ENCODE measurements at places on chromosomes 5 and 9. TPM values are rescaled to one million over a fixed set of nuclear protein-coding genes. Genes with fewer than 3 reads are reported as not detected.

DNA sequence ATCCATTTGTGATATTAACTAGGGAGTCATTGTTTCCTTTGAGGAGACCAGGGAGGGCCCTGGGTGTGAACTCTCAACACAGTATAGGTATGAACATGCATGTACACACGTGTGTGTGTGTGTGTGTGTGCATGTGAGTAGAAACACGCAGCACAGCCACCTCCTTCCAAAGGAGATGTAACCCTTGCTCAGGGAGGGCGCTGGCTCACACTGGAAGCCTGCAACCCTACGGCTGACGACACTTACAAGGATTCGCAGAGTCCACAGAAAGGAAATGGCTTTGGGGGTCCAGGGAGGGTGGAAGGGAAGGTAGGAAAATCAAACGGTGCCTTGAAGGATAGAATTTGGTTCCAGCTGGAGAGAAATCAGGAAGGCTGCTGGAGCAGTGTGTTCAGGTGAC is 21.9 kb downstream of the TRIP13 start:
- DNase-seq, result no peak
- no peak overlapping the region for H3K27ac ChIP-seq
- no peaks in the 10 kb centered on the region for H3K27me3 ChIP-seq
- peaks cover 43% of the 10 kb centered on the region for H3K36me3 ChIP-seq
- H3K4me3 ChIP-seq, result no peak overlapping the region

DNA sequence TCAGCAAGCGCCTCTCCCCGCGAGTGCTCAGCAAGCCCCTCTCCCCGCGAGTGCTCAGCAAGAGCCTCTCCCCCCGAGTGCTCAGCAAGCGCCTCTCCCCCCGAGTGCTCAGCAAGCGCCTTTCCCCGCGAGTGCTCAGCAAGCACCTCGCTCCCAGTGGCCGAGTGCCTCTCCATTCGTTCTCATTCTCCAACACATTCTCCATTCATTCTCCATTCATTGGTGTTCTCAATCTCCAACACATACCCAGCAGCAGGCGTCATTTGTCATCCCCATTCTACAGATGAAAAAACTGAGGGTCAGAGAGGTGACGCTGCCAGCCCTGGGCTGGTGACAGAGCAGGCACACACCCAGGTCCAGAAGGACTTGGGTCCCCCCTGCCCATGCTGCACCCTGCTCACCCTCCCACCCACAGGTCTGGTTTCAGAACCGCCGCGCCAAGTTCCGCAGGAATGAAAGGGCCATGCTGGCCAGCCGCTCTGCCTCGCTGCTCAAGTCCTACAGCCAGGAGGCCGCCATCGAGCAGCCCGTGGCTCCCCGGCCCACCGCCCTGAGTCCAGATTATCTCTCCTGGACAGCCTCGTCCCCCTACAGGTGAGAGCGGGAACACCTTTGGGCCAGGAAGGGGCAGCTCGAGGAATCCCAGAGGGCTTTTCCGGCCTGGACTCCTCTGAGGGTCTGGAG is 32.5 kb downstream of the PTGES start:
- H3K4me3 ChIP-seq, result no peak overlapping the region
- no peaks in the 10 kb centered on the region for H3K27me3 ChIP-seq
- no peak for DNase-seq
- no peaks in the 10 kb centered on the region for H3K36me3 ChIP-seq

DNA sequence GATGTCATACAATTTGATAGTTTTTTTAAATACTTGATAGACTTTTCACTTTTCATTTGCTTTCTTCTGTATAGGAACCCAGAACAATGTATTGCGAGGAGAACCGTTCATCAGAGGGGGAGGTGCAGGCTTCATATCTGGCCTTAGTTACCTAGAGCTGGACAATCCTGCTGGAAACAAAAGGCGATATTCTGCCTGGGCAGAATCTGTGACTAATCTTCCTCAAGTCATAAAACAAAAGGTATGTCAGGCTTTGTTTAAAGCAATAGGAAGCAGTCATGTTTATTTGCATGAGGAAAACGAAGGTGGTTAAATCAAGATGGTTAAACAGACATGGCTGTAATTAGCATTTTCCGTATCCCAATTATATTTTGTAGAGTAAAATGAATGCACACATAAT is 46.0 kb downstream of the C7 start:
- H3K4me3 ChIP-seq, result no peak overlapping the region
- H3K4me1 ChIP-seq, result no peaks in the 10 kb centered on the region
- H3K27ac ChIP-seq, result no peak overlapping the region

DNA sequence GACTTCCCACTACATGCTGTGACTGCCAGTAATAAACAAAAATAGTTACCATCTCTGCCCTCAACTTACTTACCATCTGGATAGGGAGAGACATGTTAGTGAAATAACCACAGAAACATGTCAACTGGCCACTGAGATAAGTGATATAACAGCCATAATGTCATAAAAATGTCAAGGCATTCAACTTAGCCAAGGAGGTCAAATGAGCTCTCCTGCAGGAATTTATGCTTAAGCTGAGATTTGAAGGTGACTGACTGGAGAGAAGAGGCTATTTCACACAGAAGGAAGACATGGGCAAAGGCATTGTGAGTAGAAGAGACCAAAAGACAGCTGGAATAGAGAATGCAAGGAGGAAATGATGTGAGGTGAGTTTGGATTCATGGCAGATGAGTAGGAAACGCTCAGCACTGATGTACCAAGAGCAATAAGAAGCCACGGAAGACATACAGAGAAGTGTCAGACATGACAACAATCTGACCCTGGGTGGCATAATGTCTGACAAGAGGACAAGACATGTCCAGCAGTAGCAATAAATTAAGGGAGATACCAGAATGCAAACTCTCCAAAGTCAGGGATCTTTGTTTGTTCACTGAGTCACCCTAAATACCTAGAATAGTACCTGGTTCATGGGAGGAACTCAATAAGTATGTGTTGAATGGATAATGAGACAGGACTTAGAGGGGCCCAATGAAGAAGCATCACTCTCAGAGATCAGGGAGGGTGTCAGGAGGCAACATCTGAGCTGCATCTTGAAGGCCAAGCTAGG is 318.8 kb downstream of the ACTL7B start:
- H3K27me3 ChIP-seq, result no peaks in the 10 kb centered on the region
- no peaks in the 10 kb centered on the region for H3K36me3 ChIP-seq
- DNase-seq, result no peak
- no peak overlapping the region for H3K27ac ChIP-seq

DNA sequence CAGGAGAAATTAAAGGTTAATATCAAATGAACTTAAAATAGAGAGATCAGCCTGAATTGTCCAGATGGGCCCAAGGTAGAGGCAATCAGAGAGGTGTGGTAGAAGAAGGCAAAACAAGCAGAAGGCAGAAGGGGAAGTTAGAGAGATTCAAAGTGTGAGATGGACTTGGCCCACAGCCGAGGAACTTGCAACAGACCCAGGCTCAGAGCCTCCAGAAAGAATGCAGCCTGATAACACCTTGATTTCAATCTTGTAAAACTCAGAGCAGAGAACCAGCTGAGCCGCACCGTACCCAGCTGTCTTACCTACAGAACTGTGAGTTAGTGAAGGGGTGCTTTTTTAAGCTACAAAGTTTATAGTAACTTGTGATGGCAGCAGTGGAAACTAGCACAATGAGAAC is 190.9 kb downstream of the RFK start:
- H3K27ac ChIP-seq, result no peak overlapping the region
- no peak overlapping the region for H3K4me3 ChIP-seq
- H3K27me3 ChIP-seq, result no peaks in the 10 kb centered on the region
- DNase-seq, result no peak
- peaks cover 4% of the 10 kb centered on the region for H3K4me1 ChIP-seq
- no peaks in the 10 kb centered on the region for H3K36me3 ChIP-seq

- H3K27ac ChIP-seq, result no peak overlapping the region
- H3K27me3 ChIP-seq, result no peaks in the 10 kb centered on the region
- no peaks in the 10 kb centered on the region for H3K4me1 ChIP-seq
- no peak overlapping the region for H3K4me3 ChIP-seq
Observed at GRCh38 chr5:159181152-159181551, 28.2 kb downstream of the RNF145 start.

- H3K4me1 ChIP-seq, result no peaks in the 10 kb centered on the region
- H3K27me3 ChIP-seq, result no peaks in the 10 kb centered on the region
- H3K4me3 ChIP-seq, result no peak overlapping the region
- no peak for DNase-seq
Observed at GRCh38 chr5:50328193-50328729, 112.8 kb downstream of the EMB start.

GRCh38 chr9:116479056-116479544 is 208.0 kb upstream of the TRIM32 start:
- no peak overlapping the region for H3K27ac ChIP-seq
- no peaks in the 10 kb centered on the region for H3K27me3 ChIP-seq
- no peak overlapping the region for H3K4me3 ChIP-seq
- no peak for DNase-seq

GRCh38 chr5:152883066-152883775 is 478.1 kb upstream of the NMUR2 start:
- no peak overlapping the region for H3K4me3 ChIP-seq
- H3K27me3 ChIP-seq, result no peaks in the 10 kb centered on the region
- no peaks in the 10 kb centered on the region for H3K36me3 ChIP-seq
- H3K27ac ChIP-seq, result no peak overlapping the region
- no peaks in the 10 kb centered on the region for H3K4me1 ChIP-seq

- no peak overlapping the region for H3K4me3 ChIP-seq
- no peaks in the 10 kb centered on the region for H3K4me1 ChIP-seq
- DNase-seq, result no peak
- no peak overlapping the region for H3K27ac ChIP-seq
- H3K27me3 ChIP-seq, result no peaks in the 10 kb centered on the region
Observed at GRCh38 chr5:131280417-131280816, 16.6 kb downstream of the CDC42SE2 start.

- H3K36me3 ChIP-seq, result no peaks in the 10 kb centered on the region
- DNase-seq, result no peak
- no peaks in the 10 kb centered on the region for H3K27me3 ChIP-seq
- H3K4me1 ChIP-seq, result no peaks in the 10 kb centered on the region
Observed at GRCh38 chr5:41270423-41271251, 57.3 kb upstream of the C6 start.

DNA sequence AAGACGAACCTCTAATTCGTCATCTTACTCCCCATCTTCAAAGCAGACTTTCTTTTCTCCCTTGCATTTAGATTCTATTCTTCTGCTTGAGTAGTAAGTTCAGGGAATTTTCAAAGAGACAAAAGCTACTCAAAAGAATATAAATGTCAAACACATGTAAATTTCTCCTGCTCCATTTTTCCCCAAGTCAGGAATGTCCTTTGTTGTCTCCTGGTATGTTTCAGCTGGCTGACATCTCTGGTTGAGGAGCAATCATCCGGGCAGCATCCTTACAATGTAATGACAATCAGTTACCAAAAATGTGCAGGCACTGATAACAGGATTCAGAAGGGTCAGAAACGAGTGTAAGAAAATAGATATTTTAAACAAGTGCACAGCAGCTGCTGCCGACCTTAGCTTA is 47.6 kb upstream of the PPP1R2B start:
- H3K4me3 ChIP-seq, result no peak overlapping the region
- DNase-seq, result no peak
- H3K4me1 ChIP-seq, result 0 out of 2 replicates have a peak, but pooled peaks cover 2% of the 10 kb centered on the region
- H3K27ac ChIP-seq, result no peak overlapping the region
- H3K27me3 ChIP-seq, result no peaks in the 10 kb centered on the region

DNA sequence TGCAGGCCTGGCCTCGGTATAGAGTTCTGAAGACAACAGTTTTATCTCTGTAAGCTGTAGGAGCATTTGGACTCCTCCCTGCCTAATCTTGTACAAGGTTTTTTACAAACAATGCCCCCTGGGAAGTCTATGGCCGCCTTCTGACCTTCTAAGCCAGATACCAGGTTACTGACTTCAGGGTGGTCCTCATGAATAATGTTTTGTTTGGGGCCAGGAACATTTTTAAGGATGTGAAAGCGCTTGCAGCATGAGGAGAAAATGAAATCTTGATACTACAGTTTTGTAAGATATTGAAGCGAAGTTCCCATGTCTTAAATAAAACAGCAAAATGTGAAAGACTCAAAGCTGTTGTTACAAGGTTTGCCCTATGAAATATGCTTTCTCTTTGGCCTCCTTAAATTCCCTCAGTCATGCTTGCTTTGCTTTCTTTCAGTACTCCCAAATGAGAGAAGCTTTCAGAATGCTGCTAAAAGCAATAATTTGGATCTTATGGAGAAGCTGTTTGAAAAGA is 5.2 kb downstream of the ANKDD1B start:
- no peak overlapping the region for H3K27ac ChIP-seq
- H3K4me3 ChIP-seq, result no peak overlapping the region
- H3K27me3 ChIP-seq, result no peaks in the 10 kb centered on the region
- no peaks in the 10 kb centered on the region for H3K36me3 ChIP-seq

DNA sequence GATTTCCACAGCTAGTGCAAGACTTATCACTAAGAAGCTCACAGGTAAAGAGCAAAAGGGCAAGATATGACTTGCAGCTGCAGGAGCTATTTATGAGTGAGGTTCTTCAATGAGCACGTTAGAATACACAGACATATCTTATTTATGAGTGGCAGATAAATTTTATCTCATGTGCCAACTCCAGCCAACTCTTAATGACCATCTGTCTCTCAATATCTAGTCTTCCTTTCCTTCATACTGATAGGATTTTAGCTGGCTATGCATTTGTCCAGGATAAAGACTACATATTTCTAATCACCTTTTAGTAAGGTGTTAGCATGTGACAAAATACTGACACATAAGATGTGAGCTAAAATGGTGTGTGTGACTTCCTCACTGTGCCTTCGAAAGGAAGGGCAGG is 304.5 kb downstream of the TRPM3 start:
- no peaks in the 10 kb centered on the region for H3K27me3 ChIP-seq
- DNase-seq, result no peak
- no peaks in the 10 kb centered on the region for H3K36me3 ChIP-seq
- H3K4me1 ChIP-seq, result no peaks in the 10 kb centered on the region
- H3K27ac ChIP-seq, result no peak overlapping the region

DNA sequence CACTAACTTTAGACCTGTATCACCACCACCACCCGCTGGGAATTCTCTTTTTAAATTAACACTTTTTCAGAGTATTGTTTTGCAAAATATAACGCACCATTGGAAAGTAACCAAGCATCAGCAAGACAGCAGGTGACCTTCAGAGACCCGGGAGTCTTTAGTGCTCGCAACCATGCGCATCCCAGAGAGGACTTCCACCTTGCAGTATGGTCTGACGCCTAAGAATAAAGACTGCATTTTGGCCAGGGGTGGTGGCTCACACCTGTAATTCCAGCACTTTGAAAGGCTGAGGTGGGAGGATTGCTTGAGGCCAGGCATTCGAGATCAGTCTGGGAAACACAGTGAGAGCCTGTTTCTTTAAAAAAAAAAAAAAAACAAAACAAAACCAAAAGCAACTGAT is 113.8 kb downstream of the MED27 start:
- H3K4me3 ChIP-seq, result no peak overlapping the region
- no peaks in the 10 kb centered on the region for H3K36me3 ChIP-seq
- no peak overlapping the region for H3K27ac ChIP-seq
- peaks cover 25% of the 10 kb centered on the region for H3K27me3 ChIP-seq

The PLAC8L1 gene
- 0.92 TPM for total RNA-seq

The MEIKIN gene
- total RNA-seq, result not detected

The ROR2 gene
- 4.3 TPM for total RNA-seq

The QSOX2 gene
- total RNA-seq, result 28.6 TPM

The ISL1 gene
- total RNA-seq, result 0.19 TPM

The EPB41L4B gene
- total RNA-seq, result 23.7 TPM
